Activated CD4-positive, alpha-beta memory T cell treated with anti-CD3 and anti-CD28 coated beads, Interleukin-2, amount 10 ng/mL, durations not matched to agents 7 days and 5 days (primary cell): ENCODE measurements at places on chromosomes 12 and 14.

DNA sequence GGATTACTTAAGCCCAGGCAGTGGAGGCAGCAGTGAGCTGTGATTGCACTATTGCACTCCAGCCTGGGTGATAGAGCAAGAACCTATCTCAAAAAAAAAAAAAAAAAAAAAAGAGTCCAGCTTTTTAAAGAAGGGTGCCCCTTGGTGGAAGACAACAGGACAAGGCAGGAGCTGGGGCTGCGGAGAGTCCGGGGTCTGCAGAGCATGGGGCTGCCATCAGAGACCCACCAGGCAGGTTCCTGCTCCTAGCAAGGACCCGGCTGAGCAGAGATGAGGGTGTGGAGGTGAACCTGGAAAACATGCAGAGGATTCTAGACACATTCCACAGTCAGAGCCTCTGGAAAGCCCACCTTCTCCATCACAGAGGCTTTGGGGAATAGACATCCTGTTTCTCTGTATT lies 21.0 kb upstream of the CIPC start:
- DNase-seq = no peak

- DNase-seq = no peak
These were observed 45.2 kb upstream of the OASL start for GRCh38 chr12:121084229-121084628.

DNA sequence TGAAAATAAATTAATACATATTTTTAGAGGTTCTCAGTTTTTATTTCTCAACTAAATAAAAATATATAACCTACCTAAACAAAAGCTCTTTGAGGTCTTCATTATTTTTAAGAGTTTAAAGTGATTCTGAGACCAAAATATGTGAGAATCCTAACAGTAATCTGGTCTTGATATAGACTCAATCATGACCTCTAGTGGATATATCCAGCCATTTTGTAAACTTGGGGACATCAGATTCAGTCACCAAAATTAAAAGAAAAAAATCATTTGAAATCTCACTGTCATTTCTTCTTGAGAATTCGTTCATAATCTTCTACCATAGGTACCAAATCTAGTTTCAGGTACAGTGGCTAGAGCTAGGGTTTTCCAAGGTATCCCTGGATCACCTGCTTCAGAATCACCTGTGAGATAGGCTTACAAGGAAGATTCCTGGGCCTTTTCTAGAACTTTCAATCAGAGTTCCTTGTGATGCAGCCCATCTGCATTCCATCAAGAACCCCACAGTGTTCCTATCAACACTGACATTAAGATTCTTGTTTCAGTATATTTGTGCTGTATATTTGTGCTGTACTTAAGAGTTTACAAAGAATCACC lies 214.9 kb downstream of the ADAMTS20 start:
- DNase-seq = no peak

- DNase-seq = no peak
These were observed 53.0 kb downstream of the SMUG1 start for GRCh38 chr12:54135621-54136350.

DNA sequence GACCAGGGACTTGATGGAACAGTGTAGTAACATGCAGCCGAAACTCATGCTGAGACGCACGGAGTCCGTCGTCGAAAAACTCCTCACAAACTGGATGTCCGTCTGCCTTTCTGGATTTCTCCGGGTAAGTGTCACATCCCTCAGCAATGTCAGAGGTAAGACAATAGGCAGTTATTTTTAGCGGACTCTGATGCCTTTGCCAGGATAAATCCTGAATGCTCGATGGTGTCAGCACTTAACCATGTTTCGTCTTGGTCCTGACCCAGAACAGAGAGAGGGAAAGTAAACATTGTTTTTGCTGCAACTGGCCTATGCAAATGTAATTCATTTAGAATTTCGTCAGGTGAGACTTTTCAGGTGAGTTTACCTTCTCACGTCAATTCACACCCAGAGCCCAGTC lies 112.3 kb downstream of the PLXNC1 start:
- DNase-seq = no peak

DNA sequence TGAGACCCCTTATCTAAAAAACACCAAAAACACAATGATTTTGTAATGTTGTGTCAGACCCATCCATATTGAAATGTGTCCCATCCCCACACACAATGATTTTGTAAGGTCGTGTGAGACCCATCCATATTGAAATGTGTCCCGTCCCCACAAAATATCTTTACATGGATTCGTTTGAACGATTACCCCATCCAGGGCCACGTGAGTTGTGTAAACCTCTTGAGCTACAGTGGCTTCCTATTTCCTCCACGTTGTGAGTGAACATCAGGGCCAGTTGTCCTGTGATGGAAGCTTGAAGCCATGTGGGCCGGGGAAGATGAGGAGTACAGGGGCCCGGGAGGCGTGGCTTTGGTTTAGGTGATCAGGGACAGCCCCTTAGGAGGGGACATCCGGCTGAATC lies 27.0 kb upstream of the ULK1 start:
- DNase-seq = no peak

GRCh38 chr12:63985456-63985855 lies 141.0 kb downstream of the SRGAP1 start:
- DNase-seq = no peak

GRCh38 chr14:68112442-68112841 lies 292.9 kb downstream of the RAD51B start:
- DNase-seq = no peak

DNA sequence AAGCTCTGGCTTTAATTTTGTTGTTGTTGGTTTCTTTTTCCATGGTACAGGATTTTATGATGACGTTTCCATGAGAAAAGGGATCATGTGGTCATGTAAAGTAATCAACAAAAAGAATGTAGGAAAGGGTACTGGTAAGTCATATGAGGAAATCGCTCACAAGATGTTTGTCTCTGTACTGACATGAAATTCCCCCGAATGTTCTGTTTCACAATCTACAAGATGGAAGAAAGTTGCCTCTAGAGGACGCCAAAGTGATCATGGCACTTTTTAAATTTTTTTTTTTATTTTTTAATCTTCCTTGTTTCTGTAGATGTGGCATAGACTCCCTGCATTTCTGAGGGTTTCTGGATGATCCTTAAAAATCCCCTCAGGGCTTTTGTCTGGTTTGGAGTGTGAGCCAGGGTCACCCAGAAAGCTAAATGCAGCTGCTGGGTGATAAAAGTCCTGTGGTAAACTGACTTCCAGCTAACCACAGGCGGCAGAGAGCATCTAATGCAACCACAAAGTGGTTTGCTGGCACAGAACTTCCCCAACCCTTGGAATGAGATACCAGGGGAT lies 393.5 kb downstream of the CCDC91 start:
- no peak for DNase-seq

DNA sequence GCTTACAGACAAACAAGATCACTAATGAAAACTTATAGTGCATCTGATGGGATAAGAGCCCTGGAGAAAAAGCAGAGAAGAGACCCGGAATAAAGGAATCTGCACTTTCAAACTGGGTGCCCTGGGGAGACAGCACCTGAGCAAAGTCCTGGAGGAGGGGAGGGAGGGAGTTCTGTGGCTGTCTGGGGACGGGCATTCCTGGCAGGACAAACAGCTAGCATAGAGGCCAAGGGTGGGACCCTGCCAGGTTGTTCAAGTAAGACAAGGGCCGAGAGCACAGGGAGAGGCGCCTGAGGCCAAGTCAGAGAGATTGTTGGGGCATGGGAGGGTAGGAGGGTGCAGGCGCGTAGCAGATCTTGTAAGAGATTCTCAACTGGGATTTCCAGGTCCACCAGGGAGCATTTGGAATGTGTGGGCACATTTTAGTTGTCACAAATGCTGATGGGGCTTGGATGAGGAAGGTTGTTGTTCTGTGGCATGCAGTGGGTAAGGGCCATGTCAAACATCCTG lies 14.2 kb downstream of the IQSEC3 start:
- DNase-seq = no peak

- DNase-seq = no peak
These were observed 1.4 kb upstream of the GLRX5 start for GRCh38 chr14:95533391-95533821.

DNA sequence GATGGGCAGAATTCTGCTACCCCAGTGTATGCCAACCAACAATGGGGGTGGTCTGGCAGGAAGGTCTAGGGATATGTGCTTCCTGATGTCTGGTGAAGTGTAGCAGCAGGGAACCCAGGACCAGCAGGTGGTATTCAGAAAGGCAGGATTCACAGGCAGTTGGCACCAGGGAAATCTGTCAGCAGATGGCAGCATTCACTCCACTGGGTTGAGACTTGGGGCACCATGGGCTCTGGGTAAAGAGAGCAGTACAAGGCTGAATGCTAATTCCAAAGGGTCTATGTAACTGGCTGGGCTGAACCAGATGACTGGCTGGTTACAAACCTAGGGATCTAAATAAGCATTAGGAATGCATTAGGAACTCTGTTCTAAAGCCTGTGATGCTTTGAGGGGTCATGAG lies 466.9 kb upstream of the STXBP6 start:
- no peak for DNase-seq

- no peak for DNase-seq
These were observed 209.0 kb upstream of the FBXO33 start for GRCh38 chr14:39641224-39641623.

GRCh38 chr14:45270031-45270430 lies 17.0 kb upstream of the MIS18BP1 start:
- DNase-seq = no peak

DNA sequence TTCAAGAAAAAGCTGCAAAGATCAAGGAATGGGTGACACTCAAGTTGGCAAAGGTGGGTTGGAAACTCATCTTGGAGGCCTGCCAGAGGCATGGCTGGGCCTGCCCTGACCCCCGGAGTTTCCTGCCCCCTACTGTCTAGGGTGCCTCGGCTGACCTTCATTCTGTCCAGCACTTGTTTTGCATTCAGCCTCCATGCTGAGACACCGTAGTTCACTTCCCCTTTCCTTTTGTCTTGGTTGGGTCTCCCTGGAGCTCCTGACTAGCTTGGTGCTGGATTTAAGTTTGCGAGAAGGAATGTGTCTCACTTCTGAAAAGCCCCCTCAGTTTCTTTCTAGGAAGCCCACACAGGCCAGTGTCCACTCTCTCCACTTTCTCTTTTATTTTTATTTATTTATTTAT lies 26.5 kb downstream of the PLEKHH1 start:
- DNase-seq = no peak

- no peak for DNase-seq
These were observed 5.7 kb downstream of the FAM222A start for GRCh38 chr12:109719123-109720022.

- DNase-seq = no peak
These were observed 96.6 kb downstream of the PRKCH start for GRCh38 chr14:61417883-61418455.

DNA sequence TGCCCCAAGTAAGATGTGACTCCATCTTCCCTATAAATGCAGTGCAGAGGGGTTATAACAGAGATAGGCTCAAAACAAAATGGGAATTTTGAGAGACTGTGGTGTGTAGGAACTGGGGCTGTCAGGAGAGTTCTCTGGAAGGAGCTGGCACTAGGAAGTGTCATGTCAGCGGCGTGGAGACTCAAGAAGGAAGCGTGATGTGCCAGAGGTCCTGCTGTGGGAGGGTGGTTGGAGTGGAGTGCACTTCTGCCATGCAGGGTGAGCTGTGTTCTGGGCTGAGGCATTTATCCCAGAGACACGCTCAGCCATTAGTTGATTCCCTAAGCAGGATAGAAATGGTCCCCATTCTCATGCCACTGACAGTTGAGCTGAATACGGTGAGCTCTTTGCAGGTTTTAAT lies 19.0 kb downstream of the GLT1D1 start:
- no peak for DNase-seq

GRCh38 chr14:68862954-68863594 lies 70.2 kb upstream of the ZFP36L1 start:
- peak; percentile 74 for DNase-seq

DNA sequence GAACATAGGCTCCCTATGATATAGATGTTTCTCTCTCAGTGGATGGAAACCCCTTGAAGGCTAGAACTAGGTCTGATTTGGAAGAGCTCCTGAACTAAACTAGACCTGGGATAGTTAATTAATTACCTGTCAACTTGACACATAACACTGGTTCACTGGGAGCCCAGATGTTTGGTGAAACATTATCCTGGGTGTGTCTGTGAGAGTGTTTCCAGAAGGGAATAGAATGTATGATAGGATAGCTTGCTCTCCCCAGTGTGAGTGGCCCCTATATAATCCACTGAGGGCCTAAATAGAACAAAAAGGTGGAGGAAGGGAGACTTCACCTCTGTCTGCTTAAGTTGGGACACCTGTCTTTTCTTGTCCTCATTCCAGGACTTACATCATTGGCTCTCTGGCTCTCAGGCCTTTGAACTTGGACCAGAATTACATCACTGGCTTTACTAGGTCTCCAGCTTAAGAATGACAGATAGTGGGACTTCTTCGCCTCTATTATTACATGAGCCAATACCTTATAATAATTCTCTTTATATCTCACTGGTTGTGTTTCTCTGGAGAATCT lies 194.1 kb downstream of the KTN1 start:
- no peak for DNase-seq

DNA sequence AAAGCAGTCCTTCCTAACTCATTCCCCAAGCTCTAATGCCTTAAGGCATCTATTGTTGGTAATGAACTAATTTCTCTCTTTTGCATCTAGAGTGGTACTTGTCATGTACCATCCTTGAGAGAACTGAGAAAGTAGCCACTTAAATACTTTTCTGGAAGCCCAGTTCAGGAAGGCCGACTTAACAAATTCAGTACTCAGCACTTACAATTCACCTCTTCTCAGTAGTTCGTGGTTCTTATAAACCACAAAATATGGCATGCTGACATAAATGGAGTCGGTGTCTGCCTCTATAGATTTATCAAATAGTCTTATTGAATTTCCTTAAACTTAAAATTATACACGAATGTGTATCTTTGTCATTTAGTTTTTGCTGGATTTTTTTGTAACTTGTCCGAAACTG lies 9.4 kb upstream of the COCH start:
- DNase-seq = no peak

DNA sequence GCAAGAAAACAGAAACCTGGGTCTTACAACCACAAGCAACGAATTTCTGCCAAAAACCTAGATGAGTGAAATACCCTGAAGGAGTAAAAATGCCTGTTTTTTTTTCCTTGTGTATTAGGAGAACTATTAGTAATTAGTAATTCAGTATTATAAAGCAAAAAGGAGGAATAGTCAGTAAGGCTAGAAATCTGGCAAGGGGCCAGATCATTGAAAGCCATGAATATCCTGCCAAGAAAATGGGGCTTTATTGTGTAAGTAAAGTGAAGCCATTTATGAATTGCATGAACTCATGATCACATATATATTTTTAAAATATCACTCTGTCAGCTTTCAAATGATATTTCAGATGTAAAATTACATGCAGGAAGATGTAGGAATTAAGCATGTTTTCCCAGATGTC lies 57.9 kb downstream of the TXNDC16 start:
- no peak for DNase-seq

GRCh38 chr12:90366286-90366685 lies 588.7 kb downstream of the CCER1 start:
- DNase-seq = no peak

- DNase-seq = no peak
These were observed 89.7 kb downstream of the NUMB start for GRCh38 chr14:73368616-73369015.

DNA sequence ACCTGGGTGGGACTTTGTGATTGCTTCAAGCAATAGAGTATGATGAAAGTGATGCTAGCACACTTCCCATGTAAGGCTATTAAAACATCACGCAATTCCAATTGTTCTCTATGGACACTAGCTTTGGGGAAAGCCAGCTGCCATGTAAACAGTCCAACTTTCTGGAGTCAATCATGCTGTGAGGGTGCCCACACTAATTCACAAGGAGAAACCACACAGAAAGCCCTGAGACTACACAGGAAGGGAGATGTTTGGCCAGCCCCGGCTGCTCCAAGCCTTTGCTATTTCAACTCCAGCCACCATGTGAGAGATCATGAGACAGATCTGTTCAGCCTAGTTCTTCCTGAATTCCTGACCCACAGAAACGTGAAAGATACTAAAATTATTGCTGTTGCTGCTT lies 96.3 kb downstream of the ST8SIA1 start:
- DNase-seq = no peak

- DNase-seq = no peak
These were observed 1017.4 kb downstream of the DIO2 start for GRCh38 chr14:79193689-79194477.
